ENCODE measurements at places on chromosomes 1 and 21.

GRCh38 chr1:204079608-204079999 is 6.7 kb downstream of the SOX13 start:
- peak; percentile 35 for DNase-seq

GRCh38 chr1:115755456-115756370 is 12.8 kb downstream of the CASQ2 start:
- no peak for DNase-seq

DNA sequence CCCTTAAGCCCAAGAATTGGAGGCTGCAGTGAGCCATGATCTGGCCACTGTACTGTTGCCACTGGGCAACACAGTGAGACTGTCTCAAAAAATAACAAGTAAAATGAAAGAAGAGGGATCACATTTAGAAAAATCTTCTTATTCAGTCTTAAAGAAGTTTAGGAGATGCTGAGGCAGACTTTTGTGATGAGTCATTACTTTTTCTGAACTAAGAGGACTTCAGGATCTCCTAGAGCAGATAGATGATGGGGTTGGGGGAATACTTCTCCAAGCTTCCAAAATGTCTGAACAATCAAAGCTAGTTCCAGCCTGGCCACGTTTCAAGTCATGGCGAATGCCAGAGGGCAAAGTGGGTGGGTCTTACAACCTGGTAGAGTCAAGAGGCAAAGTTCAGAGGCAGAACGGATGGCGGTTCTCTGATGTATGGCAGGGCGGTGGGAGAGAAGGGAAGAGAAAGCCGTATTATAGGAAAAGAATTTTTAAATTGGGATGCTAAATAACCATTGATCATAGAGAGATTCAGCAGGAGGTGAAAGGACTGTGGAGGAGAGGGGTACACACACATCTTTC is 2.1 kb upstream of the CIART start:
- DNase-seq, result no peak

- DNase-seq, result peak; percentile 32
Measured at GRCh38 chr1:83905315-83905907, 93.5 kb downstream of the TTLL7 start.

- DNase-seq, result no peak
Measured at GRCh38 chr1:29567257-29567656, 330.9 kb downstream of the PTPRU start.

- no peak for DNase-seq
Measured at GRCh38 chr1:187961895-187962294, 1133.1 kb downstream of the PLA2G4A start.

DNA sequence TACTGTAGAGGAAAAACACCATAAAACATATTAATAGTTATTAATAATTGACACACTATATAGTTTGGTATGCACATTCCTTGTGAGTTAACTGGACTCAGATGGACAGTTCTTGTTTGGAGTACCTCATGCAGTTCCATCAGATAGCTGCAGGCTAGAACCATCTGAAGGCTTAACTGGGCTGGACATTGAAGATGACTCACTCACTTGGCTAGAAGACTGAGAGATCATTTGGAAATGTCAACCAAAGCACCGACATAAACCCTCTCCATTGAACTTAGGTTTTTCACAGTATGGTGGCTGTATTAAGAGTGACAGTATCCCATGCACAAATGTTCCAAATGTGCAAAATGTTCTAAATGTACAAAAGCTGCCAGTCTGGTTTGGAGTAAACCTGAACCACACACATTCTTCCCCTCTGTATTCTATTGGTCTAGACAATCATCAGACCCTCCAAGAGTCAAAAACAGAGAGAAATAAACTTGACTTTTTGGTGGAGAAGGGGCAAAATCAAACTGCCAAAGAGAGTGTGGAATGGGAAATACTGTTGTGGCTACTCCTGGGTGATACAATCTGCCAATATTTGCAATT is 708.4 kb downstream of the KCNT2 start:
- DNase-seq, result peak; percentile 91

GRCh38 chr1:26981146-26981846 is 12.2 kb upstream of the TRNP1 start:
- DNase-seq, result no peak

DNA sequence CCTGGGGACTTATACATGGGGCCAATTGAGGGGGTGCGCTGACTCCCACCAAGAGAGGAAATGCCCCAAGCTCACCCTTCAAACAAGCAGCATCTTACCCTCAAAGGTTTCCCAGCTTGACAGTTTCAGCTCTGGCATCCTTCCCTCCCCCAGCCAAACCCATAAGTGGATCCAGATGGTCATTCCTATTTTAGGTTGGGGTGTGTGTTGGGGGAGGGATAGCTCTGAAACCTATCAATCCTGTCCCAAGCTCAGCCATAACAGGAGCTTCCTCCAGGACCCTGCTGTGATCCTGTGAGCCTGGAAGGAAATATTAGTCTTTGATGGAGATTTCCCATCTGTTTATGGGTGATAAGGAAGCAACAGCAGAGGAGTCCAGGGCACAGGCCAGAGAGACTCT is 3.4 kb upstream of the TMEM222 start:
- DNase-seq, result peak; percentile 28

GRCh38 chr1:247557926-247558674 is 9.2 kb downstream of the GCSAML start:
- DNase-seq, result no peak

GRCh38 chr21:17343055-17343454 is 169.8 kb upstream of the CXADR start:
- DNase-seq, result peak; percentile 8

GRCh38 chr1:38444770-38445442 is 398.3 kb upstream of the POU3F1 start:
- DNase-seq, result no peak

GRCh38 chr1:26717017-26717491 is 21.2 kb downstream of the ARID1A start:
- no peak for DNase-seq

- no peak for DNase-seq
Measured at GRCh38 chr1:214976665-214977064, 105.9 kb upstream of the KCNK2 start.

- DNase-seq, result peak; percentile 45
Measured at GRCh38 chr1:173410133-173410793, 66.9 kb upstream of the PRDX6 start.

DNA sequence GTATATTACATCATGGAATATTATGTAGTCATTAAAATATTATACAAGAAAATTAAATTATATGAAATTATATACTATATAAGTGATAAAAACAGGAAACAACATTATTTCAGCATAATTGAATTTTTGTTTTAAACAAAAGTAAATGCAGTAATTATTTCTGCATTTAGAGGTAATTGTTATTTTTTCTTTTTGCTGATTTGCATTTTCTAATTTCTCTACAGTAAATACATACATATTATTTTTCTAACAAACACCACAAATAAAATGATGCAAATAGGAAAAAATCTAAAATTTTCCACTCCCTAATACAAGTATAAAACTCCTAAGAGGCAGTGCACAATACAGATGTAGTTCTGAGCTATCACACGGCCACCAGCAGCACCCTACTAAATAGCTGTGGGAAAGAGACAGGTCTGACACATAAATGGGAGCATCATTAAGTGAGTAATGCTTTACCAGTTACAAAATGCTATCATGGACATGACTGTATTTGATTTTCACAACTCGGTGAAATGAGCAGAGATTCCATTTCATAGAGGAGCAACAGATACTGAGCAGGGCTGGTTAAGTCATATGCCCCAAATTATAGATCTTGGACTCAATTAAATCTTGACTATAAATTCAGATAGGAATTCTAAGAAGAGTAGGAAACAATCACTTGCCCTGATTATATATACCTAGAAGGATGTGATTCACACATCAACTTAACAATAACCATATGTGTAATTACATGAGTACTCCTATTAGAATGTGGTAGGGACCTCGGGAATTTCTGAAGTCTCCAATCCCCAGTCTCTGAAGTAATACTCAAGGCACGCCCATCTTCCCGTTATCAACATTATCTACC is 49.0 kb downstream of the NRIP1 start:
- peak; percentile 94 for DNase-seq

DNA sequence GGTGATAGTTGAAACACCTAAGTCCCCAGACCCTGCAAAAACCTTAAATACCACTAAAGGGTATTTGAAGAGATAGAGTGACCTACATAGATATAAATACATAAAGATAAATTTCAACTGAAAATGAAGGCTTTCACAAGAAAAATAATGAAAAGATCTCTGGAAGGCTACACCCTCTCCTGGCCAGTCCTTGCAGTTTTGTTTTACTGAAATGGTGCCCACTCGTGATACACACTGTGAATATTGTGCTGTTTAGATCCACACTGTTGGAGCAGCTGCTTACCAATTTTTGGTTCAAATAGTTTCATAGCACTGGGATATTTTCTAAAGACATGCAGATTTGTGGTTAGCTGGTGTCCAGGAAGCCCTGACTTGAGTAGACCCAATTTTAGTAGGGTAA is 31.5 kb upstream of the RNF187 start:
- no peak for DNase-seq

DNA sequence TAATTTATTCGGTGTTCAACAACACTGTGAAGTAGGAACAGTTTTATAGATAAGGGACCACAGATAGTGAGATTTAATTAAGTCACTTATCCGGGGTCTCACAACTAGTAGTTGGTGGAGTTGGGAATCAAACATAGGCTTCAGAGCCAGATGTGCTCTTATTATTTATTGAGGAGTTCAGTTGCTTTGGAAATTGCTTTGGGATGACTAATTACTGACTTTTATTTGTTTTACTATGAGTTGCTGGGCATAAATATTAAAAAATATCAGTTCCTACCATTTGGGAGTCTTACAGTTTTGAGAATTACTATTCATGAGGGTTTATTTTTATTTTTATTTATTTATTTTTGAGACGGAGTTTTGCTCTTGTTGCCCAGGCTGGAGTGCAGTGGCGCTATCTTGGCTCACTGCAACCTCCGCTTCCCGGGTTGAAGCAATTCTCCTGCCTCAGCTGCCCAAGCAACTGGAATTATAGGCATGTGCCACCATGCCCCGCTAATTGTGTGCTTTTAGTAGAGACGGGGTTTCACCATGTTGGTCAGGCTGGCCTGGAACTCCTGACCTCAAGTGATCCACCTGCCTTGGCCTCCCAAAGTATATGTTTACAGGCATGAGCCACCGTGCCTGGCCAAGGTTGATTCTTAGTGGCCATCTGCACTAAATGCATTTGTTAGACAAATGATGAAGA is 27.7 kb downstream of the THRAP3 start:
- DNase-seq, result peak; percentile 35

GRCh38 chr21:41660748-41661147 is 106.1 kb downstream of the RIPK4 start:
- no peak for DNase-seq

Data from EL (cell line).